ENCODE measurements at places on chromosomes 2 and 18.

- DNase-seq, result no peak
These were observed 22.8 kb upstream of the ADNP2 start for GRCh38 chr18:80086281-80086680.

DNA sequence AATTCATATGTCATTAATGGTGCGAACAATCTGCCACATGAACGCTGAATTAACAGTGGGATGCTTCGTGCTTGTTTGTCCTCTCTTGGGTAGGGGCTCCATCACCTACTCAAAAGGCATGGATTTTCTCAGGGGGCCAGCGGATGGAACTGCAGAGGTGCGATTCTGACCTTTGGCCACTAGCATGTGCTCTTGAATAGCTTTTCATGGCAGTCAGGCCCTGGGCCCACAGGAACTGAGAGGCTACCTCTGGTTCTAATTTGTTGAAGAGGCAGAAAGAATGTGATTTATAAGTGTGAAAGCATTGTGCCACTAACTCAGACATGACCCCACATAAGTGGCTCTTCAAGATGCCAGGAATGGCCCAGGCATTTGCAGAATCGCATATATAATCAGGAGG is 283.2 kb downstream of the INSIG2 start:
- peak; percentile 5 for DNase-seq

- DNase-seq, result no peak
These were observed 21.4 kb downstream of the AP1S3 start for GRCh38 chr2:223815884-223816570.

DNA sequence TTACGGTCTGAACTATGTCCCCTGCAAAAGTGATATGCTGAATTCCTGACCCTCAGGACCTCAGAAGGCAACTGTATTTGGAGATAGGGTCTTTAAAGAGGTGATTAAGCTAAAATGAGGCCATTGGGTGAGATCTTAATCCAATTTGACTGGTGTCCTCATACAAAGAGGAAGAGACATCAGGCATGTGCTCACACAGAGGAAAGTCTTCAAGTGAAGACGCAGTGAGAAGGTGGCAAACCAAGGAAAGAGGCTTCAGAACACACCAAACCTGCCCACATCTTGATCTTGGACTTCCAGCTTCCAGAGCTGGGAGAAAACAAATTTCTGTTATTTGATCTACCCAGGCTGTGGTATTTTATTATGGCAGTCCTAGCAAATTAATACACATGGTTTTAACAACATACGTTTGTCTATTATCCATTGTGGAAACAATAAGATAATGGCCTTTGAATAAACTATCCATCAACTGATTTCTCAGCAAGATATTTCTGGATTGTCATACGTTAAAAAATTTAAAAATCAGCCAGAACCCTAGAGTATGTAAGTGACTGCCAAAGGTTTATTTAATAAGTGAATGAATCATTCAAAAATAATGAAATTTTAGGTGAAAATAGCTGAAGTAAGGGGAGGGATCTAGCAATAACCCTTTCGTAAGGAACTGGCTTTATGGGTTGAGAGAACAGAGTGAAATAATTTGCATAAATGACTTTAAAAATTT is 6.5 kb downstream of the WIPF1 start:
- no peak for DNase-seq

- no peak for DNase-seq
These were observed 46.9 kb upstream of the SMAD7 start for GRCh38 chr18:48997681-48997984.

DNA sequence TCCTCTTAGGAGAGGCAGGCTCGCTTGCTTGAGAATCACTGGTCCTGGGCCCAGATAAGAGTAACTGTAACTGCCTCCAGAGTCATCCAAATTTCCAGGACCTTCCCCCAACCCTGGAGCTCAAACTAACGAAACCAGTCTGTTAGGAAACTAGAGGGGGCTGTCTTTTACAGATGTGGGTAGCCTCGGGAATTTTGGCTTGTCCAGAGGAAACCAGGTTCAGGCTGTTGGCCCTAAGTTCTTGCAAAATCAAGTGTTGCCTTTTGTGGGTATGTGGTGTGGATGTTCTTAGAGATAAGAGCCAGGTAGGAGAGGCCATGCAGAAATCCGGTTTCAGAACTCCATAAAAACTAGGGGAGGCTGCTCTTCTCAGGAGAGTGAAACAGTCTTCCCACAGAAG is 125.0 kb upstream of the DLX2 start:
- no peak for DNase-seq

GRCh38 chr2:187719510-187719909 is 165.3 kb upstream of the TFPI start:
- no peak for DNase-seq

GRCh38 chr2:147603447-147603846 is 241.4 kb upstream of the ACVR2A start:
- DNase-seq, result no peak

DNA sequence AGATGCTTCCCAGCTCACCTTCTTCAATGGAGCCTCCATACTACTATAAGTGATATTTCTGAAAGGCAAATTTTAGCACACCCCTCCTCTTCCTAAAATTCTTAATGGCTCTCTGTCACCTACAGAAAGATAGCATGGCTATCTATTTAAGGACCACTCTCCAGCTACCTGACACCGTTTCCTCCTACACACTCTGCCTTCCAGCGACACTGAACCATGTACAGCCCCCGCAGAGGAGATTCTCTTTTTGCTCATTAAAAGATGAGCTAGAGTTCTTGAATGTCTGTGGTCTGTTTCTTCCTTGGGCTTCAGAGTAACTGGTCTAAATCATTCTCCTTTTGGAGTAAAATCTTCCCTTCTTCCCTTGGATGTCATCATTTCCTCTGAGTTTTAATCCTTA is 38.4 kb upstream of the GAREM1 start:
- no peak for DNase-seq

DNA sequence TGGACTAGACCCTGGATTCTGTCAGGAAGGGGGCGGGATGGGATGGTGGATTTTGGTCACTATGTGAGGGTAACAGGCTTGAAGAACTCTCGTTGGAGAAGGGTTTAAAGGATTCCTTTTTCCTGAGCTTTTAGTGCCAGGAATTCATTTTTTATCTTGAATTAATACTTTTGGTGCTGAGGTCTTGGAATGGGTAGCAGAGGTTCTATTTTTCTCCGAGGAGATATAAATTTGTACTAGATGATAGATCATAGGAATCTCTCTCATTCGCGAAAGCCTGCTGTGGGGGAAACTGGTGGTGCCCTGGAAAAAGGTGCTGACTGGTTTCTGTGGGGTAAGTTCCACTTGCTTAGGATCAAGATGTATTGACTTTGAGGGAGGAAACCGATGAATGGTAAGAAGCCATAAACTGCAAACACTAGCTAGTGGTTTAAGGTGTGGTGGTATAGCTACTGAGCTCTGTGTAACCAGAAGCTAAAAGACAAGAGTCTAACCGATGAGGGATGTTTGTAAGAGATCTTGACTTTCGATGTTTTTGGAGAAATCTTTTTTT is 706 bp downstream of the AGPS start:
- no peak for DNase-seq

DNA sequence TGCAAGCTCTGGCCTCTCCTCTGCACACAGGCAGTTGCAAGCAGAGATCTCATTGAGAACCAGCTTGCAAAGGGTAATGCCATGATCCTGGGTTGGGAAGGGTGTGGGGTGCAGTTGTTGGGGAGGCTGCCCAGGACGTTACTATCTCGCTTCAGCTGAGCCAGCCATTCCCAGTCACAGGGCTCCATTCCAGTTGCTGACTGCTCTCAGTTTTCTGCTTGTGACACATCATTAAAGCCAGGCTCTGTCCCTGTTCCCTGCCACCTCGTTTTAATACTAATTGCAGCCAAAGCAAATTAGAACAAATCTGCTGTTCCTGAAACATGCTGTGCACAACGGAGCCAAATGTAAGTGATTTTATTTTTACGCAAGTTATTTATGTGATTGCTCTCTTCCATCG is 62.5 kb upstream of the SMAD2 start:
- DNase-seq, result no peak

GRCh38 chr2:150681120-150681804 is 193.8 kb upstream of the RND3 start:
- DNase-seq, result peak; percentile 10

DNA sequence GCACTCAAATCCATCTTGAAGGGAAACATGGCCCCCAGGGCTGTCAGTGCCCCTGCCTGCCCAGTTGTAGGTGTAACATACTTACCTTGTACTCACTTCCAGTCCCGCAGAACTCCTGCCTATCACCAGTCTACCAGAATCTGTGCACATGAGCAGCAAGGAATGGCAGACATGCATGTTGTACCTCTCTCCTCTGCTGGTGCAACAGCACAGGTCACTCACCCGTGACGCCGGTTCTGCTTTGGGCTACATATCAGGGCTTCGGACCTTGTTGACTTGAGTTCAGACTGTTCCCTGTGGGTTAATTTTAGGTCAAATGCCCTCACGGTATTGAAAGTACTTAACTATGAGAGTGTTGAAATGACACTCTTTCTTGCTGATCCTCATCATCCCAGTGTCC is 215.7 kb downstream of the TPGS2 start:
- DNase-seq, result no peak

DNA sequence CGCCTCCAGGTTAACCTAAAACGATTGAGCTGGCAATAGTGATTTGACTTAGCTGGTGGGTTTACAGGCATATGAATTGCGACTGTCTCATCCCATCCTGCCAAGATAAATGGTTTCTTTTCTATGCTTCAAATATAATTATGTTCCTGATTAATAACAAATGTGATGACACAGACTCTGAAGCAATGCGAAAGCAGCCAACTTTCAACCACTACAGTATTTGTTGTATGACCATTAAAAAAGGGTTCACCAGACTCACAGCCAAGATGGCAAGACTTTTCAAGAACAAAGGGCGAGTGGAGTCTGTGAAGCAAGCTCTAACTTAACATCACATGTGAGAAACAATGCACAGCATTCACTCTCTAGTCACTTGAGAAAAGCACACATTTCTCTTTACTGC is 186.6 kb downstream of the PID1 start:
- no peak for DNase-seq

DNA sequence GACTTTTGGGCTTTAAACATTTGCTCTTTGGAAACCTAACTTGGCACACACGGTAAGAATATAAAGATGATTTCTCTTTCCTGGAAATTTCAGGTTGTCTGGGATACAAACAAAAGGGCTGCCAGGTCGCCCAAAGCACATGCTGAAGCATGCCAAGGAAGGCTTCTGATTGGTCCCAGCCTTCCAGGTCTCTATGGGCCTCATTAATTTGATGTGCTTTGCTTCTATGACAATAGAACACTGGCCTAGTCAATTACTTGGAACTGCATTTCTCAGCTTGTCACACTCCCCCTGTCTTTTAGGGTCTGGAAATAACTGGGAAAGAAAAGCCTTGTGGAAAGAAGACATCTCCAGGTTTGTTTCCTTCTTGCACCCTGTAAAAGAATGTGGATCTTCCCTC is 228.9 kb downstream of the ADCYAP1 start:
- no peak for DNase-seq

GRCh38 chr2:227473122-227473461 is 1.1 kb downstream of the AGFG1 start:
- no peak for DNase-seq

DNA sequence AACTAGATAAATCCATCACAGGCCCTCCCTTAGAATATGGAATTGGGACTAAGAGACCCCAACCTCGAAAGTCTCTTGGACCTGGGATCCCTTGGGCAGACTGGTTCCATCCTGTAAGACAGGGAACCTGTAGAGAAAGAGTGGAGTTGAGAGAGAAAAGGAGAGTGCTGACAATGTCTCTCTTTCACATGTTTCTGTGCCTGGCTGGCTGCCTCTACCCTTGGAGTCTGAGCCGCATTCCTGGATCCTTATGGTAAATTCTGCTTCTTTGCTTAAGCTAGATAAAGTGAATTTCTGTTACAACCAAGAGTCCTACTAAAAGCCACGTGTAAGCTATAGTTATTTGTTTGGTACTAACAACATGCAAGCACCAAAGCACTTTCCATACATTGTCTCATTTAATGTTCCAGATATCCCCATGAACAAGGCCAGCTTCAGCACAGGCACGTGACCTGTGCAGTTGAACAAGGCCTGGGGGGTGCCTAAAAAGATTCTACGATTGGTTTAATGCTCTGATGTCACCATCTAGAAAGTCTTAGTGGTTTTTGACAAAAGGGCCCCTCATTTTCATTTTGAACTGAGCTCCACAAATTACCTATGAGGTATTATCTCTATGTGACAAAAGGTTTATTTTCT is 2.1 kb upstream of the PUM2 start:
- no peak for DNase-seq

- no peak for DNase-seq
These were observed 63.5 kb upstream of the RASGRP3 start for GRCh38 chr2:33412920-33413319.

DNA sequence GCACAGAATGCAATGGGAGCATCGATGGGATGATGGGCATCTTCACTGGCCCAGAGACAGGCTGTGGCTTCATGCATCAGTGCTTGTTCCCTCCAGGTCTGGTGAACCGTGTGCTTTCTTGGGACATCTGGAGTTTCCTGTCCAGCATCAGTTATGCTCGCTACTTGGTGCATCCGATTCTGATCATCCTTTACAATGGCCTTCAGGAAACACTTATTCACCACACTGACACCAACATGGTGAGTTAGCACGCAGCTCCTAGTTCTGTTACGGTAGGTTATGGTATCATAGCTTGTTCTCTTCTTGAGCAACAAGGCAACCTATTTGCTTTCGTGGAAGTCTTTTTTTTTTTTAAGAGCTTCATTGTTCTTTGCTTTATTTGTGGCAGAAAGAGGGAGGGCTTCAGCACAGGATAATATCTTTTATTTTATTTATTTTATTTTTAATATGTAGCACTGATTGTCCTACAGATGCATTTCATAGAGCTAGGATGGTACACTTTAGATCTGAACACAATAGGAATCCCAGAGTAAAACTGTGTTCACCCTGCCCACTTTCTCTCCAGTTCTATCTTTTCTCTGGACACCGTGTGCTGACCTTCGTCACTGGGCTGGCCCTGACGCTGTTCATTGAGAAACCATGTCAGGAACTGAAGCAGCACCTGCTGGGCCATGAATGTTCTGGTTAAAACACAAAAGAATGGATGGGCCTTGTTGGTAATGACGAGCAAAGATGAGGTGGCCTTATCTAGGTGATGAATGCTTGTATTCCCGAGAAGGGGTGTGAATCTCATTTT is 71.2 kb upstream of the SEC11C start:
- no peak for DNase-seq

DNA sequence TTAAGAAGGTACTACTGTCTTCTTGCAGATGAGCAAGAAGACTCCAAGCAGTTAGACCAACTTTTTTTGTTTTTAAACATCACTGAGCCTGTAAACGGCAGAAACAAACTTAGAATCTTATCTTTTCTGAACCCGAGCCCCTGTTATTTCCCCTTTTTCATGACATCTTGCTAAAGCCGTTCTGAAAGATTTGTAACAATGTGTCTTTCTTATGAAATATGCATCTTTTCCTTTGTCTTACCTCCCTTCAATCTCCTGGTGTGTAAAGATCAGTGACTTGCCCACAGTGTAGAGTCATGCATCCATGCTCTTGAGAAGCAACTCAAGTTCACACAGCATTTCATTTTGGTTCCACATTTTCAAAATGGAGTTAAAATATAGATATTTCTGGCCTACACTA is 288.8 kb upstream of the CELF4 start:
- DNase-seq, result no peak

GRCh38 chr2:64626963-64627760 is 26.6 kb downstream of the SERTAD2 start:
- DNase-seq, result peak; percentile 43

GRCh38 chr2:60819155-60819862 is 62.1 kb upstream of the REL start:
- no peak for DNase-seq
